GM23338 (cell line): ENCODE measurements at places on chromosomes 7 and 10. TPM values are rescaled to one million over a fixed set of nuclear protein-coding genes. Genes with fewer than 3 reads are reported as not detected.

DNA sequence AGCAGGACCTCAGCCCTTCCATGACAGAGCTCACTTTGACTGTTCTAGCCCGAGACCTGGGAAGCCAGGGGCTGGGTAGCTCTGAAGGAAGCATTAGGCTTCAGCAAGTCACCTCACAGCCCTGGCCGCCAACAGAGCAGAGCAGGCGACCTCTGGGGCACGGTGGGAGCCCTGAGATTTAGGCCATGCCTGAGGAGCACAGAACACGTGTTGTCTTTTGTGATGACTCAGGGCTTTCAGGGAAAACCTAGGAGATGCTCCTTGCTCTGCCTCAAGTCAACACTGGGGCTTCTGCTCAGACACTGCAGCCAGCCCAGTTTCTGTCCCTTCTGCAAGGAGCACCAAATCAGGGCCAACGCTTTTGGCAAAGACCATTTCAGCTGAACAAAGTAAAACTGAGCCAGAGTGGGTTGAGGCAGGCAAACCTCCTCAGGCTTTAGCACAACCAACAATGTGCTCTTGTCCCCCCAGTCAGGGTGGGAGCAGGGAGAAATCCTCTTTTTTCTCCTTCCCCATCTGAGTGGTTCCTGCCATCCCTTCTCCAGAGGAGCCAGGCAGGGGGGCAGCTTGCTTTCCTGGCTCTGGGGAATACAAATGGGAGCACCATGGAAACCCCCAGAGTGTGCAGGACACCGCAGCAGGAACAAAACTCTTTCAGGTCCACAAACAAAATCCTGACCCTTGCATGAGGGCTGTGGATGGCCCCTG lies 14.4 kb downstream of the CAMK2G start:
- no peak for DNase-seq
- H3K27me3 ChIP-seq = no peaks in the 10 kb centered on the region
- no peak overlapping the region for H3K4me3 ChIP-seq
- H3K36me3 ChIP-seq = no peaks in the 10 kb centered on the region; the same call in 1 of the 2 replicates
- H3K27ac ChIP-seq = no peak overlapping the region

- no peak overlapping the region for H3K4me3 ChIP-seq
- no peak for DNase-seq
- no peak overlapping the region for H3K27ac ChIP-seq
- H3K36me3 ChIP-seq = no peaks in the 10 kb centered on the region
- no peaks in the 10 kb centered on the region for H3K4me1 ChIP-seq
Observed at GRCh38 chr10:91589015-91589657, 43.7 kb downstream of the PPP1R3C start.

The MAT1A gene
- 6.5 and 8.0 TPM in 2 replicates for total RNA-seq

DNA sequence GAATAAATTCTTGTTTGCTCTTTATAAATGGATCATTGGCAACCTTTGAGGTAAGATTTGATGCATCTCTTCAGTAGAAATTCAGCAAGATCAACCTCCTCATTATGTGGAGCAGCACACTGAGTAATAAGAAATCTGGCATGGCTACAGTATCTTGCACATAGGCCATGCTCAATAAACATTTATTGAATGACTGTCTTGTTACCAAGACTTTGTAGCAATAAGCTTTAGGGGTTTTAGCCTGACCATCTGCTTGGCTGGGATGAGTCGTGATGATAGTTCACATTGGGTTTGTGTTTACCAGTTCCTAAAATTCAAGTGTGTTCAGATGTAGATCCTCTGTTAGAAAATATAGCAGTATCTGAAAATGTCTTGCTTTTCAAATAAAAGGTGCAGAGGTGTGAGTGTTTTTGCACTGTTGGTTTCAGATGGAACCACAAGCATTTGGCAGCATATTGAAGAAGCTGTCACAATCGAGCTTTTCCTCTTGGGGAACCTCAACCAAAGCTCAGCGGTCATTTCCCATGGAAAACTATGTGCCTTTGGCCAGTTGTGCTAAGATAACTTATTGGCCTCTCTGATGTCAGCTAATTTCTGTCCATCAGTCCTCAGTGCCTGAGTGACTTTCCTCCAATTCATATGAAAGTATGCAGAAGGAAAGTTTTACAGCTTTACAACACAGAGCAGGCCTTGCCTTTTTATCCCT lies 442.6 kb downstream of the GFRA1 start:
- no peak for DNase-seq
- H3K27me3 ChIP-seq = no peaks in the 10 kb centered on the region
- H3K4me3 ChIP-seq = no peak overlapping the region
- H3K36me3 ChIP-seq = no peaks in the 10 kb centered on the region
- no peaks in the 10 kb centered on the region for H3K4me1 ChIP-seq
- no peak overlapping the region for H3K27ac ChIP-seq

DNA sequence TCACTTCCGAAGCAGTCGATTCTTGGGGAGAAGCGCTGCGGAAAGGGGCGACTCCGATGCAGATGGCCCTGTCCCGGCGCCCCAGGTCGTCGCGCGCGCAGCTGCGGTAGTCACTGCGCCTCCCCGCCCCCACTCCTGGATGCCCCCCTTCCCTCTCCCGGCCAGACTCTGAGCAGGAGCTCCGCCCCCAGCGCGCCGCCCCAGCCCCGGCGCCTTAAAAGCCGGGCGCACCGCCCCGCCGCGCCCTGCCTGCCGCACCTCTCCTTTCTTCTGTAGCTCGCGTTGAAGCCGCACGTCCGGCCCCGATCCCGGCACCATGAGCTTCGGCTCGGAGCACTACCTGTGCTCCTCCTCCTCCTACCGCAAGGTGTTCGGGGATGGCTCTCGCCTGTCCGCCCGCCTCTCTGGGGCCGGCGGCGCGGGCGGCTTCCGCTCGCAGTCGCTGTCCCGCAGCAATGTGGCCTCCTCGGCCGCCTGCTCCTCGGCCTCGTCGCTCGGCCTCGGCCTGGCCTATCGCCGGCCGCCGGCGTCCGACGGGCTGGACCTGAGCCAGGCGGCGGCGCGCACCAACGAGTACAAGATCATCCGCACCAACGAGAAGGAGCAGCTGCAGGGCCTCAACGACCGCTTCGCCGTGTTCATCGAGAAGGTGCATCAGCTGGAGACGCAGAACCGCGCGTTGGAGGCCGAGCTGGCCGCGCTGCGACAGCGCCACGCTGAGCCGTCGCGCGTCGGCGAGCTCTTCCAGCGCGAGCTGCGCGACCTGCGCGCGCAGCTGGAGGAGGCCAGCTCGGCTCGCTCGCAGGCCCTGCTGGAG lies at the start of gene INA:
Gene INA (plus strand): TSS at position 243 of the 817 bp plus-strand sequence. CDS start 74 bp downstream, at position 317.
- H3K27me3 ChIP-seq = peaks cover 64% of the 10 kb centered on the region
- no peaks in the 10 kb centered on the region for H3K36me3 ChIP-seq
- no peak within 1 kb of the TSS for H3K27ac ChIP-seq
- H3K4me3 ChIP-seq = peak within 1 kb of the TSS; percentile 85
- peak; percentile 88 for DNase-seq

The TMEM229A gene
- total RNA-seq = 0.16 and 0.80 TPM in 2 replicates

The LLCFC1 gene
- not detected in 2 replicates for total RNA-seq

The PTER gene
- total RNA-seq = 3.5 and 4.8 TPM in 2 replicates

The SDK1 gene
- 5.1 and 10.0 TPM in 2 replicates for total RNA-seq

The ATRNL1 gene
- 24.0 and 29.7 TPM in 2 replicates for total RNA-seq
